ENCODE measurements at places on chromosomes 2 and 18.

GRCh38 chr18:57085371-57085770 is 61.5 kb upstream of the BOD1L2 start:
- no peak for DNase-seq

GRCh38 chr18:2412281-2412680 is 159.0 kb downstream of the METTL4 start:
- DNase-seq: no peak

GRCh38 chr18:35114305-35114704 is 73.1 kb downstream of the MAPRE2 start:
- DNase-seq: no peak

DNA sequence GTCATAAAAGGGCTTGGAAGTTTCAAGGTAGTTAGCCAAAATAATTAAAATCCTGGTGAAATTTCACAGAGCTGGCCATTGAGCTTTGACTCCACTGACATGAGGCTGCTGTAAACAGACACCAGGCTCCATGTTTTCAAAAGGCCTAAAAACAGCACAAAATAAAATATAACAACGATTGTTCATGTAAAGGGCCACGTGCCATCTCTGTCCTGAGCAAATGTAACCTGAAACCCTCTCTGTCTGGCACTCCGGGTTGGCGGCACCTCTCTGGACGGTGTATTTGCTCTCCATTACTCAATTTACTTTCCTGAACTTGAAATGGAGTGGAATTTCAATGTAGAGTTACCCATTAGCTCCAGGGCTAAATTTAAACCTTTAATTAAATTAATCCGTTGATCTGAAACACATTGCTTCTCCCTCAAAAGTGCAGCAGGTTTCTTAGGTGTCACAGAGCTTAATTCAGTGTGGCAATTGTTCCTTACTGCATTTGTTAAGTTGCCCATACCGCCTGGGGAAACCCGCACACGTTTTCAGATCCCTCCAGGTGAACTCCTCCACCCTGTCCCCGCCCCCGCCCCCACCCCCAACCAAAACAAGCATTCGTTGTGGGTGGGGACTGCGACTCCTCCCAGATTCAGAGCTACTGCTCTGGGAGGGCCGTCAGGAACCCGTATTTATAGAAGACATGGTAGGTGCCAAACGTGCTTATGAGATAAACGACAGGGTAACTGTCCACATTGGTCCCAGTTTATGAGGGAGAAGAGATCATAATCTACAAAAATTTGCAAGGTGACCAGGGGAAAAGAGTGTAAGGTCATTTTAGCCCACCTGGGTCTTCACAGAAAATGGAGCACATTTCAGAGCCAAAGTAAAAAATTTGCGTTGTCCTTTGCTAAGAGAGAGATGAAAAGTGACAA is 1.2 kb upstream of the CABLES1 start:
- DNase-seq: no peak

DNA sequence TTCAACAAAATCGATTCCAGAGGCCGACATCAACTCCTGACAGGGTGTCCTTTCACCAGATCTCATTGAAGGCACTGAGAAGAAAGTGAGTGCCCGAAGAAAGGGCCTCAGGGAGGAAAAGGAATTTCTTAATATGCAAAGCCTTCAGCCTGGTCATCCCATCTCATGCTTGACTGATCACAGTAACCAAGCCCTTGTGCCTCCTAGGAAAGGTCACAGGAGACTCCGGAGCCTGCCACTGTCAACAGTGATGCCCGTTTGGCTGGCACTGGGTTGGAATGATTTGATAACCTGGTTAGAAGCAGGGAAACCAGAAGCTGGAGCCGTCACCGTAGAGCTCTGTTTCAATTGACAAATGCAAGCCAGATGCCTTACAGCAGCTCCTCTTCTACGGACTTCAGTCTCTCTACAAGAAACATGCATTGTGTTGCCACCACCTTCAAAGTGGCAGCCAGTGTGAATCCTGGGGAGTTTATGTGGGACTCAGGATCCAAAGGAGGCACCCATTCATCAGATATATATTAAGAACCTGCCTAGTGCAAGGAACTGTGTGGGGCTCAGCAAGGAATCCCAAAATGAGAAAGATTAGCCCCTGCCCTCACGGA is 24.6 kb downstream of the COX7A2L start:
- DNase-seq: no peak

DNA sequence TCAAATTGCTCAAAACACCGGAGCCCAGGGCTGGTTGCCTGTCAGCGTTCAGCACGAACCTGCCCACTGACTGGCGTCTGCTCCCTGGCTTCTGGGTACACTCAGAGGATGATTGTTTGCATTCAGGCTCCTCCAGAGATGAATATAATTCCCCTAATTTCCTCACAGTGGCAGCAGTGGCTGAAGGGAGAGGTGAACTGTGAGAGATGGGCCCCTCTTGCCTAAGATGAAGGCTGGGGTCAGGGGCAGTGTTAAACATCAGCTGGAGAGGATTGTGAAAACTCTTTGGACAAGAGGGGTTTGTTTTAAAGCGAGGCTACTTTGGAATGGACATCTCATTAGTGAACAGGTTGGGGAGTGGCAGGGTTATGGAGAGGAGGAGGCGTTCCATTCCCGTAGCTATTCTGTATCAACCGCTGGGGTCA is 31.0 kb downstream of the TCF7L1 start:
- no peak for DNase-seq

- DNase-seq: no peak
Observed at GRCh38 chr2:24009367-24009679, 562 bp upstream of the MFSD2B start.

DNA sequence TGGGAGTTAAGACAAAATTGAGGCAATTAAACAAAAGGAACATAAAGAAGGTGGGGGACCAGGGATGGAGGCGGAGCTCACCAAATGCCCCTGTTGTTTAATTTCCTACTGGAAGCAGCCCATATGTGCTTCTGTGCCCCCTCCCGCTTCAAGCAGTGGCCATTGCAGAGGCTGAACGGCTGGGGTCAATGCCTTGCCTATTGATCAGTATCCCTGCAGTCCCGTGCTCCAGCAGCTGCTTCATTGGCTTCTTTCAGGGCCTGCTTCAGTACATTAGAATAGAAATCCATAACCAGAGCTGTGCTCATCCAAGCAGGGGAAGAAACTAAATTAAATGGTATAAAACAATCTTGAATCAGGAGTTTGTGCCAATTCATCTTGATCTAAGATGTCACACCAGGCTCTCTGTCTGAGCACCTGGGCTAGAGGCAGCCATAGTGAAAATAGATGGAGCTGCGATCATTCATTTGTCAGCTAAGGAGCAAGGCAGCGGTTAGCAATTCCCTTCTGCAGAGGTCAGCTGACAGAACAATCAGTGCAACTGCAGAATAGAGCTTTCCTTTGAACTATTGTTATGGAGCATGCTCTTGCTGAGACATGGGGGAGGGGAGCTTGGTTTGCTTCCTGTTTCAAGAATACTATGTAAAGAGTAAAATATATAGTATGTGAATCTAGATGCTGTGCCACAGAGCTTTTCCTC is 222.4 kb downstream of the WDR7 start:
- DNase-seq: no peak

- peak; percentile 57 for DNase-seq
Observed at GRCh38 chr2:239298116-239298804, 102.6 kb downstream of the HDAC4 start.

- DNase-seq: no peak
Observed at GRCh38 chr2:201697899-201698298, 545 bp downstream of the MPP4 start.

DNA sequence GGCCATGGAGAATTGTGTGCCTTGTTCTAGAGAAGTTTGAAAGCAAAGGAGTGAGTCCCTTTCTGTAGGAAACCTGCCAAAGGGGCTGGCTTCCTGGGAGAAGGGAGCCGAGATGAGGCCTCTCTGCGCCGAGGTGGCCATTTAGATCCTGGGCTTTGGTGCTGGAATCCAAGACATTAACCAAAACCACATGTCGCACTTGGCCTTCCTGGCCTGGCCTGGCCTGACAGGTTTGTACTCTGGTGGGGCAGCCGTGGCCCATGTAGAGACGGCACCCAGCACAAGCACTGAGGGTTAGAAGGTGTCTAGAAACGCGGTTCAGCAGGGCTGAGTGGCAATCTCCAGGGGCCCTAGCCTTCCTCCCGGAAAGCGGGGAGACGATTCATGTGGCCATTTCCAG is 7.1 kb downstream of the CNNM3 start:
- DNase-seq: no peak

DNA sequence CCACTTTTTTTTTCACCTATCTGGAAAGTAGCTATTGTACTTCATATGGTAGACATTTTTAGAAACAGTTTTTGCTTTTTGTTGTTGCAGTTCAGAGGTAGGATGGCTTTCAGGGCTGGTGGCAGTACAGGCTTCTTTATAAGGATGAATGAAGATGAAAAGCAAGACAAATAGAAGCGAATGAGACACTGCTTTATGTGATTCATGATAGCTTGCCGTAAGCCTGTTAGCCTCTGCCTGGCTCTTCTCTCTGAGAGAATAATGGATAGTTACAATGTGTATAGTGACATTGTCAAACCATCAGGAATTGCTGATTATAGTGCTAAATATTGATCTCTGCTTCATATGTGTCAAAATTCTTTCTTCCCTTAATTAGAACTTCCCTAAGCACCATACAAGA is 173.7 kb downstream of the NR4A2 start:
- no peak for DNase-seq

DNA sequence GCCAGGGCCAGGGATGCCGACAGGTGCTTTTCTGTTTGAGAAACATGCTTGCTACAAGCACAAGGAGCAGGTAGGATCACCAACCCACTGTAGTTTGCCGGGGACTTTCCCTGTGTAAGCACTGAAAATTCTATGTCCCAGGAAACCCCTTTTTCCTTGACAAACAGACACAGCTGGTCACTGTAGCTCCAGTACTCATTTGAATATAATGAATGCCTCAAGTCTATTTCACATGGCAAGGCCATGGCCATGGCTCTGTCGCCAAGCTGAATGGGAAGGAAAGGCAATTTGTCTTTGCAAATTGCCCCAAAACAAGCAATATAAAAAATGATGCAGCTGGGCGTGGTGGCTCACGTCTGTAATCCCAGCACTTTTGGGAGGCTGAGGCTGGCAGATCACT is 49.6 kb upstream of the IGFBP2 start:
- no peak for DNase-seq

GRCh38 chr2:78585871-78586270 is 439.6 kb upstream of the REG3G start:
- no peak for DNase-seq

DNA sequence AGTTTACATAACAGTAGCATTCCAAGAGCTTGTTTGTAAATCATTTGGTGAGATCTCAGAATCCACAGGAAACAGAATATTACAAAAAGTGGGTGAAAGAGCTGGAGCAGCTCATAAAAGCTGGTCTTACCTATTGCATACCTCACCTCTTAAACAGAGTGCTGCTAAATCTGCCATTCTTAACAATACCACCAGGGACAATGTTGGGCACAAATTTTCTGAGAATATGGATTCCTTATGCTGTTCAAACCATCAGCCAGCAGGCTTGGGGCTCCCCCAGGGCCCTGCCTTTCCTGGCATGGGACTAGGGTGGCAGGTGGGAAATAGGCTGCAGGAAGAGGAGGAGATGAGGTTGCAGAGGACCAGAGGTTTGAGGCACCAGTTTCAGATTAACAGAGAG is 55.6 kb downstream of the TGFA start:
- no peak for DNase-seq

DNA sequence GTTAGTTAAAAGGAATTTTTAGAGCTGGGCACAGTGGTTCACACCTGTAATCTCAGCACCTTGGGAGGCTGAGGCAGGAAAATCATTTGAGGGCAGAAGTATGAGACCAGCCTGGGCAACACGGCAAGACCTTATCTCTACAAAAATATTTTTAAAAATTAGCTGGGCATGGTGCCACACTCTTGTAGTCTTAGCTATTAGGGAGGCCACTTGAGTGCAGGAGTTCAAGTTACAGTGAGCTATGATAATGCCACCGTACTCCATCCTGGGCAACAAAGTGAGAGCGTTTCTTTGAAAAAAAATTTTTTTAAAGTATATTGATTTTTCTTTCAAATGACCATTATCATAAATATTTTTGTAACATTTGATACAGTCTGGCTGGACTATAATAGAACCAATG is 93.6 kb upstream of the FAM117B start:
- no peak for DNase-seq

DNA sequence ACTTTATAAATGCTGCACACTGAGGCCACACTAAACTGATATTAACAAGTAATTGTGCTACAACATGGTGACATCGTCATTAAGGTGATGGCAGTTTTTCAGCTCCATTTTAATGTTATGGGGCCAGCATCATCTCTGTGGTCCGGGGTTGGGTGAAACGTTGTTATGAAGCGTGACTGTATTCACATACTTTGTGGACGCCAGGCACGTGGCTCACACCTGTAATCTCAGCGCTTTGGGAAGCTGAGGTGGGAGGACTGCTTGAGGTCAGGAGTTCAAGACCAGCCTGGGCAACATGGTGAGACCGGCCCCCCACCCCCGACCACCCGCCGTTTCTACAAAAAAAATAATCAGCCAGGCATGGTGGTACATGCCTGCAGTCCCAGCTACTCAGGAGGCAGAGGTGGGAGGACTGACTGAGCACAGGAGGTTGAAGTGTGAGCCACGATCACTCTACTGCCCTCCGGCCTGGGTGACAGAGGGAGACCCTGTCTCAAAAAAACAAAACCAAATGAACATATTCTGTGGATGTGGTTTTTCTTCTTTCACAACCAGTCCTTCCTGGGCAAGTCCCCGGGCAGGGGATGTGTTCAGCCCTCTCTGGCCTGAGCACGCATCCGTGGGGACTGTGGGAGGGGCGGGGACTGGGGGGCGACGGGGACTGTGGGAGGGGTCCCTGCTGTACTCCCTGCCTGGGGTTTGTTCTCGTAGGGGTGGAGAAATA is 12.9 kb upstream of the GAL3ST2 start:
- DNase-seq: no peak

GRCh38 chr2:126836761-126837679 is 61.7 kb upstream of the TEX51 start:
- DNase-seq: no peak

DNA sequence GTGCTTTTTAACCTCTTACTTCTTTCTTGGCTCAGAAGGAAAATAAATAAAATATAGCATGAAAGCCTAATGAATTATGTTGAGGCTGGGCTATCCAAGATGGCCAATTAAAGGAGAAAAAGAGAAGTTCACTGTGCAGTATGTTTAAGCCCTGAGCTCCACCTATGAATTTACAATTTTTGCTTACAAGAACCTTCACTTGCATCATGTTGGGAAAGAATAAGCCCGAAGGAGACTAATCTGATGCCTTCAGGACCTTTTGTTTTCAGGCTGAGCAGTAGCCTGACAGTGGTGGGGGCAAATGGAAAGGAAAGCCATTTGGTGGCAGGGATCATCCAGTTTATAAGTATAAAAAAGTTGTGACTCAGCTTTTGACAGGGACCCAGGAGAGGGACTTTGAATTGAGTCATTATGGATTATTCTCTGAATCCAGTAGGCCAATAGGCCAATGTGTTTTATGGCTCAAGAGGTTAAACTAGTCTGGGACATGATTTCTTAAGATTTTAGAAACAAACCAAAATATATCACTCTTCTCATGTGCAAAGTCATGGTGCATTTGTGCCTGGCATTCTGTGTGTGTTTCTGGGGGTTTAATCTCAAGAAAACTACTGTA is 56.9 kb downstream of the E2F6 start:
- no peak for DNase-seq

DNA sequence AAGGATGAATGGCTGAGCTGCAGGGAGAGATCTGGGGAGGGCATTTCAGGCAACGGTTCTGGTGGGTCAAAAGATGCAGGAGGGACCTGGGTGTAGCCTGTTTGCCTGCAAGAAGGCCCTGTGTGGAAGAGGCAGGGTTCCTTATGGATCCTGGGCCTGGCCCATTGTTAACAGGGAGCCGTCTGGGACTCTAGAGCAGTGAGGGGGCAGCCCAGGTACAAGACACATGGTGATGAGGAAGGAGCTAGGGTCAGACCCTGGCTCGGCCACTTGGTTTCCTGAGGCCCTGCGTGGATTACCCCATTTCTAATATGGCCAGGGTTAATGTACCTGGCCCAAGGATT is 124.9 kb downstream of the GLI2 start:
- no peak for DNase-seq
